ENCODE measurements at places on chromosomes 6 and 20. TPM values are rescaled to one million over a fixed set of nuclear protein-coding genes. Genes with fewer than 3 reads are reported as not detected.

DNA sequence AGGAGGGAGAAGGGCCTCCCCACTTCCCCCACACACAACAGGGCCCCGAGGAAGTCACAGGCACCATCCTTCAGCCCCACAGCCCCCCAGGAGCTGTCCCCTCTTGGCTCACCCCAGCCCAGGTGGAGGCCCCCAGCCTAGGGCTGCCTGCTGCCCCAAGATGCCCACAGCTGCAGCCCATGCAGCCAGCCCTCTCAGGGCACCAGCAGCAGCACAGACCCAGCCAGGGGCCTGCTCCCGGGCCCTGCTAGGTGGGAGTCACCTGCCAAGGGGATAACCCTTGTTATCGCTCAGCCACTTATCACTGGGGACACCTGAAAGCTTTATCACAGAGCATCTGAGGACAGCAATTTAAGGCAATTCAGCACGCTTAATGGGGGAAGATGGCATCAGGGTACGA is 55.0 kb downstream of the GRM4 start:
- no peak for DNase-seq

- no peak for DNase-seq
These were observed 1144.9 kb upstream of the EYS start for GRCh38 chr6:66851930-66852329.

DNA sequence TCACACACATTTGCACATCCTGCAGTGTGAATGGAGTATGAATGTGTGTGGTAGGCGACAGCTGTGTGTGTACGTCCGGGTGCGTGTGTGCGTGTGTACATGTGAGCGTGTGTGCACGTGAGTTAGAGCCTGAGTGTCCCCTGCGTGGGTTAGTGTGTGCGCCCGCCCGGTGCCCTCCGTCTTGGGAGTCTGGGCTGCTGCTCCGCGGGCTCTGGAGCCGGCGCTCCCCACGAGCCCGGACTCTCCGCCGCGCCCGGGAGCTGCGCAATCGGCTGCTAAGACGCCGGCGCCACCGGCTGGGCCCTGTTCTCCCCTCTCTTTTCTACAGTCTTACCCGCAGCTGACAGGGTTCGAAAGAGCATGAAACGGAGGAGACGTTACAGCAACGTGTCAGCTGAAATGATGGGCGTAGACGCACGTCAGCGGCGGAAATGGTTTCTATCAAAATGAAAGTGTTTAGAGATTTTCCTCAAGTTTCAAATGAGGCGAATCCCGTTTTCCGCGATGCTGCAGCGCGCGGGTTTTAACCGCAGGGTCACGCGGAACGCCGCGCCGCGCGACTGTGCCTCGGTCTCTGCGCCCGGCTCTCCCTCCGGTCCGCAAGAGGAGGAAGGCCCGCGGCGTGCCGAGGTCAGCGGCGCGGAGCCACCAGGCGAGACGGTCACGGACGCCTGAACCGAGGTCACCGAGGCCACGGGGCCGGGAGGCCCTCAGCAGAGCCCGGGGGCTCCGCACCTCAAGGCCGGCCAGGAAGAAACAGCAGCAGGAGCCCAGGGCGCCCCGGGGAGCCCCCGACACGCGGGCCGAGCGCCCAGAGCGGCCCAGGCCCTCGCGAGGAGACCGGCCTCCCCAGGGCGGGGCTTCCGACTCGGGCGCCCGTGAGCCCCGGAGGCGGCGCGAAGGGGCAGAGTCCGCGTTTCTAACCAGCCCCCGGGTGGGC is 95.3 kb upstream of the BHLHE23 start:
- DNase-seq, result peak; percentile 51

DNA sequence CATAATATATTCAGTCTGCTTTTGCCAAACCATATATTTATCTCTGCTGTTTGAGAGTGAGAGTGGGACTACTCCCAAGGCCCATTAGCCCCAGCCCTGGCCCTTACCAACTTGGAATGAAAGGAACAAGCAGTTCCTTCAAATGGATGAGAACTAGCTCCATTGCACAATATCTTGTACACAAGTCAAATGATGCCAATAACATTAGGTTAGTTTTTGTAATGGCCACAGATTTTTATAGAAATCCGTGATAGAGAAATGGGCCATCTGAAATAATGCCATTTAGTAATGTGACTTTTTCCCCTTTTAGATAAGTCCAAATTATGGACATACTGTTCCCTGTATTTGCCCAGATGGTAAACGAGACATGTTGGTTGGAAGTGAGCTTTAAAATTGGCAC is 117.0 kb downstream of the MAP3K7 start:
- DNase-seq, result peak; percentile 62

GRCh38 chr6:119077391-119077642 is 1.1 kb downstream of the FAM184A start:
- DNase-seq, result peak; percentile 52

DNA sequence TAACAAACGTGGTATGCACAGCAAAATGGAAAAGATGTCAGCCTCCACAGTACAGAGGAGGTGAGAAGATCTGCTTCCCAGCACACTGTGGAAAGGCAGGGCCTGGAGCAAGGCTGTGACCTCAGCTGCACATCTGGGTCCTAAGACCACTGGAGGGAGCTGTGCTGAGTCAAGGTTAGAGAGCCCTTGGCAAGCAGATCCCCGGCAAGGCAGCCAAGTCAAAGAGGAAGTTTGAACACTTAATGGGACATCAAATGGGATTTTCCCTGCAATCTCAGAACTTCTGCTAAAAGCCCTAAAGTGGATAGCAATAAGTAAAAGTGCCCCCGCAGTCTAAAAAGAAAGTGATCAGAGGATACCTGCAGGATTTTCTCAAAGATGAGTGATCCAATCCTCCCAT is 39.5 kb downstream of the UNC5CL start:
- DNase-seq, result peak; percentile 4

- DNase-seq, result no peak
These were observed 136.3 kb downstream of the ZMYND8 start for GRCh38 chr20:47220161-47220582.

DNA sequence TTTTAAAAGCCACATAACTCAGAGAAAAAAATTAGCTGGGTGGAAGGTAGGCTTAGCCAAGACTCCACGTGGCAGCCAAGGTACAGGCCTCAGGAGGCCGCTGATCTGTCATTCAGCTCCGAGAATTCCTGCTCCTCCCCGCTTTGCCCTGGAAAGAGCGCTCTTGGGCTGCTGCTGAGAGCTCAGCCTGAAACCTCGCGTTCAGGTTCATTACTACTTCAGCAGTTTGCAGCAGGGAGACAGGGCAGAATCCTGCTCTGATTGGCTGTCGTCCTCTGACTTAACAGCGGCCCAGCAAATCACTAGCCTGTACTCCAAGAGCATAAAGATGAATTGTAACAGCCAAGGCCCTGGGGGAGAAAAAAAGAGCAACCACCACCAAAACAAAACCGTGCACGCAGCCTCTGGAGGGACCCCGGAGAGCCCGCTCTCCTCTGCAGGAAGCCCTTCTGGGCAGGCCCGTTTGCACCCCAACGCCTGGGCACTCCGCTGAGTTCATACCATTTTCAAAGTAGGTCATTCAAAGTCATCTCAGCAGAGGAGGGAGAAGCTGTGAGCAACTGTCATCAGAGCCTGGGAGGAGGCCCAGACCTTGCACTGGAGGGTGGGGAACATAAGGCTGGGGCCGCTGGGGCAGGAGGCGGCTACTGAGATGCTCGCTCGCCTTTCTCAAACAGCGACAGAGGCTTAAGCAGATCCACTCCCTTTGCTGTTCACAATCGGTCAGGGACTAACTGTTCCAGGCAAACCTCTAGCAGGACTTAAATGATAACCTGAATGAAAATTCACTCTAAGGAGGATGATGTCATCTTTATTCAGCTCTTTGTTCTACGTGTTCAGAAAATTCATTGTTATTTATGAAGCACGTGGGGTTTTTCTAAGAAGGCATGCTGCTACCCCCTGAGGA is 42.3 kb upstream of the ATXN1 start:
- DNase-seq, result peak; percentile 97

DNA sequence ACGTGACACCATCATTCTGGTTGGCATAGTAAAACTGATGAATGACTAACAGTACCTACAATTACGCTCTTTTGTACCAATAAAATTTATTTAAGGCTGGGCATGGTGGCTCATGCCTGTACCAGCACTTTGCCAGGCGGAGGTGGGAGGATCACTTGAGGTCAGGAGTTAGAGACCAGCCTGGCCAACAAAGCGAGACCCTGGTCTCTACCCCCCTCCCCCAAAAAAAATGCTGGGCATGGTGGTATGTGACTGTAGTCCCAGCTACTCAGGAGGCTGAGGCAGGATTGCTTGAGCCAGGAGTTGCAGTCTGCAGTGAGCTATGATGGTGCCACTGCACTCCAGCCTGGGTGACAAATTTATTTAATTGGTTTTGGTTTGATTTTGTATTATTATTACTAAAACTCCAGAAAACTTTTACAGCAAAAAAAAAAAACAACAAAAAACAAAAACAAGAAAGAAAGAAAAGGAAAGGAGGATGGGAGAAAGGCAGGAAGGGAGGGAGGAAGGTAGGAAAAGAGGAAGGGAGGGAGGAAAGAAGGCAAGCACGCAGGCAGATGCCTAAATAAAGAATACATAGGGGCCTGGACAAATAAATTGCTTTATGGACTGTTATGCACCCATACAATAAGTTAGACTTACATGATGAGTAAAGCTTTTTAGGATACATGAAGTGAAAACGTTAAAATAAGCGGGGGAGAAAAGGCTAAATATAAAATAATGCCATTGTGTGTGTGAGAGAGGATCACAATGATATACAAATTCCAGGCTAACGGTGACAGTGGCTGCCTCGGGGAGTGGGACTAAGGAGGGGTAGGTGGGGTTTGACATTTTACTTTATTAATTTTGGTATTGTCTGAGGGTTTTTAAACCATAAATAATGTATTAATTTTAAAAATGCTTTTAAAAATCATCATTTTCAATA is 682 bp upstream of the ZSCAN9 start:
- no peak for DNase-seq

DNA sequence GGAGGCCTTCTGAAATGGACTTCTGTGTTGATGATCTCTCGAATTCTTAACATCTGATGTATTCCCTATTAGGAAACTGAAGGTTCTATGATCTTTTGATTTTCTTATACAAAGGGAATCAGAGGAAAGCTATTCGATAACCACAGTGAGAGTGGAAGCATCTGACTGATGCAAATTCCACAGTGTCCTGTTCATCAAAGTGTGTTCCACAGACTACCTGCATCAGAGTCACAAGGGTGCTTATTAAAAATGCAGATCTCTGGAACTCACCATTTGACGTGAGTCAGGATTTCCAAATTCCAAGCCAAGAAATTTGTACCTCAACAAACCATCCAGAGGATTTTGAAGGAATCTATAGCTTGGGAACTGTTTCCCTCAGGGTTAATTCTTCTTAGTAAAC is 4.4 kb upstream of the MEP1A start:
- DNase-seq, result no peak

DNA sequence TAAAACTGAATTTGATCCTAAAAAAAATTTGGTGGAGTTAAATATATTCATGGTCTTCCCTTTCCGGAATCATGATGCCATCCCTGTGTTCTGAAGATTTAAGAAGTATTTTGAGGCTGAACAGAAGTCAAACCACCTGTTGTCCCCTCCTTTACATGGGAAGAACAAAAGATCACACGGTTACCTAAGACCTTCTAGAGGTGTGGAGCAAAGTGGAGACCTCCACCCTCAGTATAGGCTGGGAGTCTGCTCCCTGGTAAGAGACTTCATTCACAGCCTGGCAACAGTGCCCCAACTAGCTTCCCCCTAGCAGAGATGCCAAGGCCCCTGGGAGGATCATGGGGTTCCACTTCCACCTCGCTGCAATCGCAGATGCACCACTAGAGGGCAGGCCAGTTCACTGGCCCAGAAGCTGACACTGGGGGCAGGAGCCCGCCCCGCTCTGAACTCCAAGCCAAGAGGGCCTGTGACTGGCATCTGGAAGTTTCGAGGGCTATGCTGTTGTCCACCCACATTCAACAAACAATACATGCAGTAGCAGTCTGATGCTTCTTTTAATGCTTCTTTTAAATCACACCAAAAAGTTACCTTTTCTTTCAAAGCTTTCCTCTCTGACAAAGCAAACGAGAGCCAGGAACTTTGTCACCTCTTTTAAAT is 19.5 kb upstream of the UBE2J1 start:
- DNase-seq, result peak; percentile 81

DNA sequence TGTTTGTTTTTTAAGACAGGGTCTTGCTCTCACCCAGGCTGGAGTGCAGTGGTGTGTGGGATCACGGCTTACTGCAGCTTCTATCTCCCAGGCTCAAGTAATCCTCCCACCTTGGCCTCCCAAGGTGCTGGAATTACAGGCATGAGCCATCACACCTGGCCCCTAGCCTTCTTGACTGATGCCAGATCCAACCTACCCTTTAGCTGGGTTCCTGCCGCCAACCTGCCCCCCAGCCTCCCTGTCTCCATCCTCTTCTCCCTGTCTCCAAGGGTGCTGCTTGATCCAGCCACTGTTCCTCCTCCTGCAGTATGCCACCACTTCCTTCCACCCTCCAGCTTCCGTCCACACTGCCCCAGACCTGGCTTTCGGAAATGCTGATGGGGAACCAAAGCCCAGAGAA is 3.2 kb upstream of the C20orf144 start:
- DNase-seq, result no peak

DNA sequence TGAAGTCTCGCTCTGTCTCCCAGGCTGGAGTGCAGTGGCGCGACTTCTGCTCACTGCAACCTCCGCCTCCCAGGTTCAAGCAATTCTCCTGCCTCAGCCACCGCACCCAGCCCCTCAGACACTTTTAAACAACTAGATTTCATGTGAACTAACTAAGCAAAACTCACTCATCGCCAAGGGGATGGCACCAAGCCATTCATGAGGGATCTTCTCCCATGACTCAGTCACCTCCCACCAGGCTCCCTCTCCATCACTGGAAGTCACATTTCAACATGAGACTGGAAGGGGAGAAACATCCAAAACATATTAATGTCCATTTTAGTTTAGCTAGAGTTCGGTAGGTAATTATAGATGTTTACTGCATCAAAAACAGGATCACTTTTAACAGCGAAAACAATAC is 95.9 kb upstream of the PRL start:
- DNase-seq, result no peak

DNA sequence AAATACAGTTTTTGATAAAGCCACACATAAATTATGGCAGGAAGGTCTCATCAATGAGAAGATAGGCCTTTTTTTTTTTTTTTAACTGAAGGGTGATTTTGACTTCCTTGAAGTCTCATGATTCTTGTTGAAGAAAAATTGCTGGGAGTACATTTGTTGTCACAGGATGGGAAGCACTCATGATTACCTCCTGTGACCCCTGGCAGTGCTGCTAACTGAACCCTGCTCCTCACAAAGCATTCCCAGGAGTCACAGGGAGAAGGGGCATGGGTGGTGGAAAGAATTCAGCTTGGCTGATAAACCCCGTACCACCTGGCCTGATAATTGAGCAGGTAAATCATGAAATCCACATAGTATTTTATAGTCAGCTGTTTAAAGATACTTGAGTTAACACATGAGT is 86.9 kb downstream of the CD109 start:
- DNase-seq, result no peak

- DNase-seq, result no peak
These were observed 8.6 kb downstream of the SRC start for GRCh38 chr20:37354210-37355195.

GRCh38 chr6:36463676-36464075 is 20.9 kb downstream of the KCTD20 start:
- no peak for DNase-seq

GRCh38 chr6:40179496-40179895 is 245.2 kb upstream of the MOCS1 start:
- no peak for DNase-seq

KIF3B gene
- total RNA-seq, result 14.6 TPM

COL11A2 gene
- total RNA-seq, result 10.4 TPM

PKHD1 gene
- total RNA-seq, result not detected

DBNDD2 gene
- 0.86 TPM for total RNA-seq

MUC22 gene
- not detected for total RNA-seq

PDCD2 gene
- total RNA-seq, result 131 TPM

Measured in G401 (cell line).